SJCRH30 (cell line): ENCODE measurements at places on chromosomes 16 and 17. TPM values are rescaled to one million over a fixed set of nuclear protein-coding genes. Genes with fewer than 3 reads are reported as not detected.

DNA sequence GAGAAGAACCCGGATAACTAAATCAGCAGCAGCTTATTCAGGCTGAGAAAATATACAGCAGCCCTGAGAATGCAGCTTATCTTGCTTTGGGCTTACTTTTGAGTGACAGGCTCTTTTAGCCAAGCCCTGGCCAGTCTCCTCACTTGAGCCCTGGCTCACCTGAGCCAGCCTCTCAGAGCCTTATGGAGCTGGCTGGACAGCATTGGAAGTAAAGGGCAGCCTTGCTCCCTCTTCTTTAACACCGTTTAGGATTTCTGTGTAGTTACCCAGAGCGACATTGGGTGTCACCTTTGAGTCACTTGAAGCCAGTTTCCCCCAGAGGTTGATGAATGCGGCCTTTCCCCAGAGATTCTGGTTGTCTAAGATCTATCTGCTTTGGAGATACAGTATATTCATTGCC, 7.7 kb upstream of the NPIPB2 start:
- peak; percentile 54 for DNase-seq

Gene SSTR5
- total RNA-seq = 3.7 and 4.5 TPM in 2 replicates

Gene KRTAP4-16
- total RNA-seq = not detected in 2 replicates

Gene DPEP3
- not detected in 2 replicates for total RNA-seq

Gene TMEM100
- total RNA-seq = 1.0 and 1.3 TPM in 2 replicates

Gene CPNE2
- 33.1 and 39.0 TPM in 2 replicates for total RNA-seq

DNA sequence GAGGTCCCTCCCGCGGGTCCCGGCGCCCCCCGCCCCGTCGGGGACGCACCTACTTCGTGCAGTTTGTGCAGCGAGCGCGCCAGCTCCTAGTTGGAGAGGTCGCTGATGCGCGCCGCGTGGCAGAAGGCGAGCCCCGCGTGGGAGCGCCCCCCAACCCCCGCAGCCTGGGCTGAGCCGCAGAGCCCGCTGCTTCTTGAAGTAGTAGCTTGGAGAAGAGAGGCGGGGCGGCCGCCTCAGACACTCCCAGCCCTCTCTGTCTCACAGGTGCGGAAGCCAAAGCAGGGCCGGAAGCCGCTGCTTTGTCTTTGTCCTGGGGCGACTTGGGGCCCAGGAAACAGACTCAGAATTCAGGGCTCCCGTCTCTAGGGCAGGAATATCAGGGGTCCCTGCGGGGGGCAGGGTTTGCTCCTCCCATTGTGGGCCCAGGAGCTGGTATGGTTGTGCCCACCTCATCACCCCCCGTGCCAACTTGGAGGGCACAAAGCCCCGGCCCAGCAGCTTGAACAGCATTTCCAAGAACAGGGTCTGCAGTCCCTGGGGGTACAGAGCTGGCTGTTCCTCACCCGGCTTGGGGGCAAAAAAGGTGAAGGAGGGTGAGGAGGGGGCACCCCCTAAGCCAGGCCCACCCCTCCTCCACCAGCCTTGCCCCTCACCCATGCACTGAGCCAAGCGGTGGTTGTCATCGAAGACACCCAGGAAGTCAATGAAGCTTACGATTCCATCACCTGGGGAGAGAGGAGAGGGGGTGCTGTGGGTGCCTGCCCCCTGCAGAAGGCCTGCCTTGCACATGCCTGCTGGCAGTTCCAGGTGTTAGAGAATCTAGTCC, 13.5 kb downstream of the SPATA32 start:
- DNase-seq = peak; percentile 27

GRCh38 chr17:6455321-6455705, 11.1 kb downstream of the PIMREG start:
- no peak for DNase-seq

Gene KCNJ2
- 0.13 and 0.16 TPM in 2 replicates for total RNA-seq

- no peak for DNase-seq
These were observed 132.4 kb downstream of the ABCA8 start for GRCh38 chr17:68822719-68823289.

GRCh38 chr16:72013888-72014581, 5.5 kb downstream of the DHODH start:
- DNase-seq = no peak

DNA sequence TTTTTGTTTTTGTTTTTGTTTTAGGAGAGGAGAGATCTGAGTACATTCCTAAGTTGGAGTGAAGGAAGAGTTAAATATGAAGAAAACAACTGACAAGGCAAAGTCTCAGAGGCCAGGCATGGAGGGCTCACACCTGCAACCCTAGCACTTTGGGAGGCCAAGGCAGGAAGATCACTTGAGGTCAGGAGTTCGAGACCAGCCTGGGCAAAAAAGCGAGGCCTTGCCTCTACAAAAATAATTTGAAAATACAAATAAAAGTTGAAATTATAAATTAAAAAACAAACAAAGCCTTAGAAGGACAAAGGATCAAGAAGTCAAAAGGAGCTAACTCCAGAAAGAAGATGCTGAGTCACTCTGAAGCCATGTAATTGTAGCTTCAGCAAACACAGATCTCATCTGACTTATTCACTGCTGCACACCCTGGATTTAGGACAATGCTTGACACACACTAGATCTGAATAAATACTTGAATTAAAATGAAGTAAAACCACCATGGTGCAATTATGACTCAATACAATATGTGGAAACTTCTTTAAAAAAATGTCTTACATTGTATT, 9.1 kb downstream of the CEP20 start:
- no peak for DNase-seq

Gene STAT3
- 107 and 113 TPM in 2 replicates for total RNA-seq

GRCh38 chr16:50265260-50265659, 1.1 kb upstream of the ADCY7 start:
- peak; percentile 72 for DNase-seq

DNA sequence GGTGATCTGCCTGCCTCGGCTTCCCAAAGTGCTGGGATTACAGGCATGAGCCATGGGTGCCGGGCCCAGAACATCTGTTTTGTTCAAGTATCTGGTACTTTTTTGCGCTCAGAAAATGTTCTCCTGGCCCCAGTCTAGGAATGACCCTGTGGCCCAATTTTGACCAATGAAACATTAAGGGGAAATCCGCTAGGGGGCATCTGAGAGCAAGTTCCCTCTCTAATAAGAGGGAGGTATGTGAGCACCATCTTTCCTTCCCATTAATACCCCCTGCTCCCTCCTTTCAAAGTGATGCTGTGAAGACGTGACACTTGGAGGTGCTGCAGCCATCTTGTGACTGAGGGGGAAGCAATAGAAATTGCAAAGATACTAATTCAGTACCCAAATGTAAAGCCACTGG, 16.5 kb upstream of the CLEC3A start:
- peak; percentile 40 for DNase-seq

DNA sequence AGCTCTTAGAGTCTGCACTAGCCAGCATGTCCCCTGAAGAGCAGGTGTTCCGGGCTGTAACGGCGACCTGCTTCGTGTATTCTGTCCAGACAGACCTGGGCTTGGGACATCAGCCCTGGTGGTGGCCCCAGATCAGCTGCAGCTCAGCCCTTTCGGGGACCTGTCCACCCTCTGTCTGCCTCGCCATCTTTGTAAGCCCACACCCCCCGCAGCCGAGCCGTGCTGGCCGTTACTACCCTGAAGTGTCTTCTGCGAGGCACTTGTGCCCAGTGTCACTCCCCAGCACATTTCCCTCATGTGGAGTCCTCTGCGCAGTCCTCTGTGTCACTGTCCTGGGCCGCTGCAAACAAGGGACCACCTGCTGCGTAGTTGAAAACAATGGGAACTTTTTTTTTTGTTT, 10.4 kb downstream of the CARD14 start:
- no peak for DNase-seq

DNA sequence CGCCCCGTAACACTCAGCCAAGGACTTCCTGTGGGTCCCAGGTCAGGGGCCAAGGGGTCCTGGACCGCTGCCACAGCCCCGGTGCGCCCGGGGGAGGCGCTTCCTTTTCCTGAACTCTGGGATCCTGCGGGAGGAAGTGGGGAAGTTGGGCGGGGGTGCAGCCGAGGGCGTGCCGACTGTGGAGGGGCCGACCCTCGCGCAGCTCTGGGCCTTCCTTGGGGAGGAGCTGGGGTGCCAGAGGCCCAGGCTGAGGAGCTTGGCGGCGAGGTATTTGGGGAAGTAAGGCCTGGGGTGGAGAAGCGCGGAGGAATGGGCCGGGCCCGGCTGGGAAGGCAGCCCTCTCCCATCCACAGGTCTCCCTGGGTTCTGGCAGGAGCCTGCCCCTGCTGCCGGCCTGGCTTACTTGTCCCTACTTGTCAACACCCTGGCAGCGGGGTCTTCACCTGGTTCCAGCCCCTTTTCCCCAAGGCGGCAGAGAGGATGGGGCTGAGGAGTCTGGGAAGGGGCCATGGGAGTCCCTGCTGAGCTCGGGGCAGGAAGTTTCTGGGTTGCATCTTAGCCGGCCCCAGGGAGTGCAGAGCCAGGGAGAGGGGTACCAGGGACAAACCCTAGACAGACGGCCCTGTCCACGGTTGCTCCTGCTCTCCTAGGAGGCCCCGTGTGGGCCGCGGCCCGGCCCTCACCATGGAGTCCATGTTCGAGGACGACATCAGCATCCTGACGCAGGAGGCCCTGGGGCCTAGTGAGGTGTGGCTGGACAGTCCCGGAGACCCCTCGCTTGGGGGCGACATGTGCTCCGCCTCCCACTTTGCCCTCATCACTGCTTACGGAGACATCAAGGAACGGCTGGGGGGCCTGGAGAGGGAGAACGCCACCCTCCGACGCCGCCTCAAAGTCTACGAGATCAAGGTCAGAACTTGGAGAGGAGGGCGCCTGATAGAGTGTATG, 1.7 kb downstream of the TBKBP1 start:
- DNase-seq = no peak

DNA sequence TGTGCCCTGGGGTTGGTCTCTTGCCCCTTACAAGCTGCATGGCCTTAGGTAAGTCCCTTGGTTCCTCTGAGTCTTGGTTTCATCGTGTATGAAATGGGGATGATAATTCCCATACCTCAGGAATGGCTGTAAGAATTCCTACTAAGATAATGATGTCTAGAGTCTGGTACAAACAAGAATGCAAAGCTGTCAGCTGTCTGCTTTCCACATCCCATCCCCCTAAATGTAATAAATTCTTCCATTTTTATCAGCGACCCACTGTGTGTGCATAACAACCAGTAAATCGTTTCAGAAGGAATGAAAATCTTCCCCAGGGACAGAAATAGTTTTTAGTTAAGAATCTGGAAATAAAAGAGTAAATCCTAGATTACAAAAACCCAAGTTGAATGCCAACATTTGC, 95.4 kb downstream of the CPPED1 start:
- no peak for DNase-seq

GRCh38 chr17:13005530-13005929, 12.3 kb downstream of the ELAC2 start:
- DNase-seq = no peak

GRCh38 chr16:47037396-47037745, 63.9 kb upstream of the DNAJA2 start:
- DNase-seq = no peak

GRCh38 chr16:82582975-82583374, 43.8 kb upstream of the CDH13 start:
- DNase-seq = no peak

Gene GJD3
- total RNA-seq = not detected in 2 replicates

DNA sequence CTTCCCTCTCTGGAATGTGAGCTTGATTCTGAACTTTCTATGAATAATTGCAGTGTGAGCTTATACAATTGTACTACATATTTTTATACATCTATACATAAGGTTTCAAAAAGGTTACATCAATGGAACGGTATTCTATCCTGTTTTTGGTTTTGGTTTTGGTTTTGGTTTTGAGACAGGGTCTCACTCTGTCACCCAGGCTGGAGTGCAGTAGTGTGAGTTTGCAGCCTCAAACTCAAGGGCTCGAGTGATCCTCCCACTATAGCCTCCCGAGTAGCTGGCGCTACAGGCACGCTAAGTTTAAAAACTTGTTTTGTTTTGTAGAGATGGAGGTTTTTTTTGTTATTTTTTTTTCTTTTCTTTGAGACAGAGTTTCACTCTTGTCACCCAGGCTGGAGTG, 1.1 kb downstream of the CTRB1 start:
- no peak for DNase-seq
